CD4-positive, alpha-beta T cell treated with Interleukin-12 subunit alpha and Interleukin-12 subunit beta, for 1 hour (primary cell): ENCODE measurements at places on chromosomes 11 and 22.
A peak's percentile ranks its signal among the peaks of the same experiment; 100 is the strongest.

DNA sequence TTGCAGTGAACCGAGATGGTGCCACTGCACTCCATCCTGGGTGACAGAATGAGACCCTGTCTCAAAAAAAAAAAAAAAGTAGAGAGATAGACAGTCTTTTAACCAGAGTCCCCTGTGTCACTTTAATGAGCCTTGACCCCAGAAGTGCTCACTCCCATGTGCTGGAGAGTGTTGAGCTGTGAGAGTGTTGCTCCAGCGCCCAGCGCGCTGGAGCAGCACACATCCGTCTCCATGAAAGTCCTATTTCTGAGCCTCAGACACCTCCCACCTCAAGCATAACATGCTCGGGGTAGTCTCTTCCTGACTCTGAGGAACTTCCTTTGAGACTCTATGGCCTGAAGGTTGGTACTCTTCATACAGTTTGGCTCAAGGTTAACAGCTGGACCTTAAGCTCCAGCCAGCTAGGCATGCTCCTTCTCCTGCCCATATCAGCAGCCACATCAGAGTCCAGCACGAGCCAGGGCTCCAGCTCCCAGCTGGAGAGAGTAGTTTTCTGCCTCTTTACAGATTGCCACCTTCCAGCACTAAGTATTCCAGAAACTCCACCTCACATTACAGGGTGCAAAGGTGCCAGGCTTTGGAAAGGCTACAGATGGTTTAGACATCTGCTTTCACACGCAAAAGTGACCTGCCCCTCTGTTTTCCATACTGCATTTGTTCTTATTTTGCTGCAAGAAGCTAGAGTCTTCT is 29.4 kb upstream of the UBASH3B start:
- no peak for DNase-seq

DNA sequence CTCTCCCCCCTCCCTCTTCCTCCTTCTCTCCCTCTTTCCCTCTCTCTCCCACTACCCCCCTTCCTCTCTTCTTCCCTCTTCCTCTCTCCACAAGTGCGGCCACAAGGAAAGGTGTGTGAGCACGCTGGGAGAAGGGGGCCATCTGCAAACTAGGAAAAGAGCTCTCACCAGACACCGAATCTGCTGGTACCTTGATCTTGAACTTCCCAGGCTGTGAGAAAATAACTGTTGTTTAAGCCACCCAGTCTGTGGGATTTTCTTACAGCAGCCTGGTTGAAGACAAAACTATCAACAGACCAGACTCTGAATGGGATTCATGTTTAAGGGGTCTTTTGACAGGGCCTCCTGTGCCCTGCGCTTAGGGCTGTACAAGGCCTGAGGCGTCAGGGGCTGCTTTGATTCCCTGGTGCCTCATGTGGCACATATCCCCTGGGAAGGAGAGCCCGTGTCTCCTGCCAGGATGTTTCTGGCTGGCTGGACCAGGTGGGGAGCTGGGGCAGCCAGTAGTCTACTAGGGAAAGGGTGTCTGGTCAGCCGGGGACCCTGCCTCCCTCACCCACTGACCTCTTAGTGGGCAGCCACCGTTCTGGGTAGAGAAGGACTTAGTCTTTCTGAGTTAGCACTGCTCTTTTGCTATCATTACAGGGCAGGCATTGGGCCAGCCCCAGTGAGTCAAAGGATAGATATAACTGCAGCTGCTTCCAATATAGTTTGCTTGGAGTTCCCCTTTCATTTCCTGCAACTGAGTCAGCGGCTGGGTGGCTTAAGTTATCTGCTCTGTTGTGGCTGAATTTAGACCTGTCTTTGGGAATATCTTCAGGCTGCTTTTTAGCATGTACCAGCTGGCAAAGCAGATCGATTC is 6.2 kb downstream of the PANX1 start:
- no peak for DNase-seq

- DNase-seq, result peak; percentile 18
These were observed 14.3 kb downstream of the MYO7A start for GRCh38 chr11:77142091-77142975.

DNA sequence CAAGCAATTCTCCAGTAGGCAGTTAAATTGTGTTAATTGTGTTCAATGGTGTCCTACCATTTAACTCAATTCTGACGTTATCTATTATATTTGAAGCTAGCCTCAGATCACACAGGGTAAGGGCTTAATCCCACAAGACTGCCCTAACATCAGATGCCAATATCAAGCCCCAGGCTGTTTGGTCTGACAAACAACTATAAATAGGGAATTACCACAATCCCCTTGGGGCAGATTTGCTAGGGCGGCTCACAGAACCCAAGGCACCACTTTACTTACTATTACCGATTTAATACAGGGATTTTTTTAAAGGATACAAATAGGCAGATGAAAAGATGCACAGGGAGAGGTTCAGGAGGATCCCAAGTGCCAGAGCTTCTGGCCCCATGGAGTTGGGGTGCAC is 678.4 kb downstream of the OPCML start:
- no peak for DNase-seq

DNA sequence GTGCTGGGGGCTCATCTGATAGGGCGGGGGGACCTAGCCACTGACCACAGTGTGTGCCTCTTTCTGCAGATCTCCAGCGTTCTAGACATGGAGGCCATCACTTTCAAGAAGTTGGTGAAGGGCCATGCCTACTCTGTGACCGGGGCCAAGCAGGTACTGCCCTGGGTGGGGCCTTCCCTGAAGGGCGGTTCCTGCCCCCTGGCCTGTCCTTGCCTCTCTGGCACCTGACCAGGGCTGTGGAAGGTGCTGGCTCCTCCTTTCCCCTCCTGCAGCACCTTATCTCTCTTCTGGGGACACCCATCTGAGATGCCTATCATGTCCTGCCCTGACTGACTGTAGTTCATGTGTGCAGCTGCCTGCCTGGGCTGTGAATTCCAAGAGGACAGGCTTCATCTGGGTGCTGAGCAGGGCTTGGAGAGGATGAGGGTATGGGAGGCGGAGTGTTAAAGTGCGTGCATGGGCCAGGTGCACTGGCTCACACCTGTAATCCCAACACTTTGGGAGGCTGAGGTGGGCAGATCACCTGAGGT is 5.5 kb downstream of the CAPN1 start:
- no peak for DNase-seq

GRCh38 chr22:48489551-48490499 is 1337.8 kb downstream of the BRD1 start:
- DNase-seq, result no peak

DNA sequence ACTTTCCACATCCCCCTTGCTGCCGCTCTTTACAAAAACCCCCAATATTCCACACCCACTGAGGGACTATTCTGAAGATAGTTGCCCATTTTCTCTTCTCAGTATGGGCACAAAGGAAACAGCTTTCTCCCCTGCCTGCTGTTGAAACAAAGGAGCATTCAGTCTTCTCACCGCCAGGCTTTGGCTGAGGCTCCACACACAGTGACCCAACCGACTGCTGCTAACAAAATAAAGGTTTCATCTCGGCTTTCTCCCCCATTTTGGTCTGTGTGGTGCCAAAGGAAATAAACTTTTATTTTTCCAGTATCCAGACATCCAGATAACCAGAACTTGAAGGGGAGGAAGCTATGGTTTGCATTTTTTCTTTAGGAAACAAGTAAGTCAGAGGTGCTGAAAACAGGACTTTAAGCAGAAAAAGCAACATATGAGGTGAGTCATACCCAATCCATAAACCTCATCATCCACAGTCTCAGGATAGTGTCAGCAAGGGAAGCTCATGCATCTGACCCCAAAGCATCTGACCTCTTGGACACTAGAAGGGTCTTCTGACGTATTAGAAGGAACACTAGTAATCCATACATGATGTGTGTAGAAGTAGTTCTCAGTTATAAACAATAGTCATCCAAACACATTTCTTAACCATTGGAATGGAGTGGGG is 6.4 kb downstream of the CLMP start:
- no peak for DNase-seq

DNA sequence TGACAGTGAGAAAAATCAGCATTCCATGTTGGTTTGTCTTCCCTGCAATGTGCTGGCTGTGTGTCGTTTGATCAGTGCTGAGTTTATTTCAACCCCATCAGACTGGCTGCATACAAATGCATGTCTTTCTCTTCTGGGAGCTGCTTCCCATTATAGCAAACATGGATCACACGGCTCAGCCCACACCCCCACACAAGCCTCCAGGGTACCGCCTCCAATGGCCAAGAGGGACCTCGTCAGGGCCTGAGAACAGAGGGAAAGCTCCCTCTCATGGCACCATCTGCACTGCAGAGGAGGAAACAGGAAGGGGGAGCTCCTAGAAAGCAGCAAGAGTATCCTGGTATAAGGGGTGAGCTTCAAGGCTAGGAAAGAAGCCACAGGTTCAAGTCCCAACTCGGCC is 214.2 kb downstream of the LARGE1 start:
- no peak for DNase-seq

DNA sequence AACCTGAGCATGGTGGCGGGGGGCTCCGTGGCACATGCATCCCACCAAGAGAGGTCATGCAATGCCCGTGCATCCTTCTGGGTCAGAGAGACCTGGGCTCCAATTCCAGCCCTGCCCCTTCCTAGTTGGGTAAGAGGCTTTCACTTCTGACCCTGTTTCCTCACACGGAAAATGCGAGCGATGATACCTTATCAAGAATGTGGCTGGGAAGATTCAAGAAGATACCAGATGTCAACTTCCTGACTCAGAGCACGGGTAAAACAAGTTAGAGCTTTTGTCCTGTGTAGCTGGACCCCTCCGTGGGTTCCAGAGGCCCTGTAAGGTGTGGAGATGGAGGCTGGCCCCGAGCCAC is 8.7 kb upstream of the DGKZ start:
- DNase-seq, result no peak

DNA sequence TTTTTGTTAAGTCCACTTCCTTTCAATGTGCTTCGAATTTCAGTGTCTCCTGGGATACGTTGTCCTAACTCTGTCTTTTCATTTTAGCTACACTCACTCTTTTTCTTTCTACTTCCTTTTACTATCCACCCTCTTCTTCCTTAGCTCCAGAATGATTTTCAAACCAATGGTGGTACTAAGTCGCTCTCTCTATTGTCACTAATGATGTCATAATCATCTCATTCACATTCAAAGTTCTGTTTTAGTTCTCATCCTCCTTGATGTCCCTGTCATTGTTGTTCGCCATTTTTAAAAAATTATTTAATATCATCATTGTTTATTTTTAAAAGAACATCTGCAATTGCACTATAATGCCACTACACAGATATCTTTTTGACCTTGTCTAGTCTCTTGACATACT is 47.3 kb downstream of the NNMT start:
- no peak for DNase-seq

DNA sequence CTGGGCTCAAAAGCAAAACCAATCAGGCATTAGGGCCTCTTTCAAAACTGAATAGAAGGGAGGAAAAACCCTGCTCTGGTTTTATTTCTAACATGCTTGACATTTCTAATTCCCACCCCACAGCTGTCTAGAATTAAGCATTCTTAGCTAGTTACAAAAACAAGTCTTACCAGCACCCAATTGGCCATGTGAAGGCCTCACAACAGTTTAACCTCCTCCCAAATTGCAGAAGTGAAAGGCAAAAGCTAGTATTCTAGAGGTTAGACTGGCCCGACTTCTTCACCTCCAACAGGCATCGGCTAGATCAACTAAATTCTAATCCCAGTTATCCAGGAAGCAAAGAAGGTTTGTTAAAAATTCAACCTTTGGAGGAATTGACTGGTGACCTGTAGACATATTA is 6.5 kb downstream of the SF1 start:
- DNase-seq, result no peak

DNA sequence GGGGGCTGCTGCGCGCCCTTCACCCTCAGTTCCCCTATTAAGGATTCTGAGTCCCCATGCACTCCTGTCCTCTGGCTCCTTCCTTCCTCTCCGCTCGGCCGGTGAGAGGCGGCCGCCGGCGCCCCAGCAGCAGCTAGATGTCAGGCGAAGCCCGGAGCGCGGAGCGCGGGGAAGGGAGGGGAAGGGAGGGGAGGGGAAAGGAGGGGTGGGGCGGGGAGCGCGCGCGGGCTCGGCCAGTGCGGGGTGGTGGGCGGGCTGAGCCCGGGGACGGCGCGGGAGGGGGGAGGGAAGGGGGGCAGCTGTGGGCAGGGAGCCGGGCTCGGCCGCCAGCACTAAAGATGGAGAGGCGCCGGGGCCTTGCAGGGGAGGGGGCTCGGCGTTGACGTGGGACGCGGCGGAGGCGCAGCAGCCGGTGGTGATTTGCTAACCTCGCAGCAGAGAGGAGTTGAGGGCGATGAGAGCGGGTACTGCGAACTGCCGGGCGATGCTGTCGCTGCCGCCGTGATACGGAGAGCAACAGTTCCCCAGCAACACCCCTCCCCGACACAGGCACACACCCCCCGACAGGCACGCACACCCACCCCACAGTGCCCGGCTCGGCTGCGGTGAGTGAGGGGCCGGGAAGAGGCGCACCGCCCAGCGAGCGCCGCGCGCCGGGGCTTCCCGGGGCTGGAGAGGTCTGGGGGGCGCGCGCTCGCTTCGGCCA is at the start of gene ZBTB16:
ZBTB16 (plus strand) TSS at position 434 of the 706 bp plus-strand sequence. CDS start 3,590 bp downstream, outside the sequence.
- DNase-seq, result peak; percentile 71

- no peak for DNase-seq
These were observed 24.5 kb upstream of the SESN3 start for GRCh38 chr11:95255251-95256145.

DNA sequence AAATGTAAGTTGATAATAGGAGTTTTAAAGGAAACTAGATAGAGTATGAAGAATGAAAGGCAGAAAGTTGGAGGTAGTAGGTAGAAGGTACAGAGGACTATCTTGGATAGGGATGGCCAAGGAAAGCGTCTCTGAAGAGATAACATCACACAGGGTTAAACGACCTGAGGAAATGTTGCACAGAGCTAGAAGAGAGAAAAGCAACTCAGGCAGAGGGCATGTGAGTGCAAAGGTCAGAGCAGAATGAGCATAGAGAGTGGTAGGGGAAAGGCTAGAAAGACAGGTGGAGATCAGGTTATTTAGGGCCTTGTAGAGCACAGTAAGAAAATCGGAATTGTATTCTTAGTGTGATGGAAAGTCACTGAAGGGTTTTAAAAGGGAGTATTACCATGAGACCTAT is 232.0 kb downstream of the SOX6 start:
- DNase-seq, result no peak

DNA sequence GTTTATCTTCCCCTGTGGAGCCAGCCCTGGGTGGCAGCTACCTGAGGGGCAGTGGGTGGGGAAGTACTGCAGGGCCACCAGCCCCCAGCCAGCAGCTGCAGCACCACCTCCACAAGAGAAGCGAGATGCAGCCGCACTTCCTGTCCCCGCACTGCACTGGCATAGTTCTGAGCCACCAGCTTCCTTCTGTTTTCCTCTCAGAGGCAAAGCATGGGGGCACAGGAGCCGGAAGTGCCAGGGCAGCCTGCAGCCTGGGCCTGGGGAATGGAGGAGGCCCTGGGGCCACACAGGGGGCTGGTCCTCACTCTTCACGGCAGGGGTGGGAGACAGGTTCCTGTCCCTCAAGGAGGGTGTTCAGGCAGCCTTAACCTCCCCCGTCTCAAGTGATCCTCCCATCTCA is 11.9 kb upstream of the SH3BP1 start:
- peak; percentile 65 for DNase-seq

- no peak for DNase-seq
These were observed 6.7 kb downstream of the CEP295 start for GRCh38 chr11:93668171-93668570.

DNA sequence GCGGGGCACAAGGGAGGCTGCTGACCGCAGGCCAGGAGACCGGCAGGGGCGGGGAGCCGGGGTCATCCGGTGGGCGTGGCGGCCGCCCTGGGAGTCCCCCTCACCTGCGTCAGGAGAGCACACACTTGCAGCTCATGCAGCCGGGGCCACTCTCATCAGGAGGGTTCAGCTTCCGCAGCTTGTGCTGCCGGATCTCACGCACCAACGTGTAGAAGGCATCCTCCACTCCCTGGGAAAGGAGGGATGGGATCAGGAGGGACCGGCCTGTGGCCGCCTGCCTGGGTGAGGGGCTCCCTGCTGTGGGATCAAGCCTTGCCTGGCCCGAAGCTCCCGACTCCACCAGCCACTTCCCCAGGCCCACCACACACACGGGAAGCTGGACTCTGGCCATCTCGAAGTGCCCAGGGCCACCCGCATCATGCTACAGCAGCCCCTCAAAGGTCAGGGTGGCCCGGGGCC is 2.8 kb downstream of the HRAS start:
- DNase-seq, result no peak
